ENCODE measurements at places on chromosomes 3 and 15.

DNA sequence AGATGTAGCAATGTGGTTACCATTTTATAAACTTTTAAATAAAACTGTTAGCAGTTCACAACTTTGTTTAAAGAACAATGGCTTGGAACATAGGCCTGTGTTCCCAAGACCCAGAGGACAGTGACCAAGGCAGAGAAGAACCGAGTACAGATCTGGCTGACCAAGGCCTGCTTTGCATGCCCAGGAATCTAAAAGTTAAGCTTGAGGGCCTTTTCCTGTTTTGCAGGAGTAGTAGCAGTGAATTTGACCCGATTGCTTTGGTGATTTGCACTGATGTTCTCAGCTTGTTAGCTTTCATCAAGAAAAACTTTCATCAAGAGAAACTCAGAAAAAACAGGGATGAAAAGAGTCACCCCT lies 9.9 kb downstream of the FILIP1L start:
- DNase-seq: no peak

- DNase-seq: no peak
Observed at GRCh38 chr3:18888370-18888769, 259.9 kb upstream of the KCNH8 start.

- DNase-seq: no peak
Observed at GRCh38 chr15:100116416-100117190, 225.2 kb downstream of the ADAMTS17 start.

- no peak for DNase-seq
Observed at GRCh38 chr15:44299997-44300396, 11.5 kb downstream of the GOLM2 start.

GRCh38 chr3:73503781-73504180 lies 121.0 kb downstream of the PDZRN3 start:
- no peak for DNase-seq

GRCh38 chr3:126407412-126408044 lies 12.8 kb downstream of the CFAP100 start:
- no peak for DNase-seq

All from mammary epithelial cell (primary cell).